Stimulated activated CD8-positive, alpha-beta memory T cell treated with anti-CD3 and anti-CD28 coated beads, Interleukin-2, amount 100 ng/mL, for 1 hour (primary cell): ENCODE measurements at places on chromosomes 2 and 18.

GRCh38 chr18:26473672-26474071 is 74.7 kb downstream of the KCTD1 start:
- DNase-seq = no peak

DNA sequence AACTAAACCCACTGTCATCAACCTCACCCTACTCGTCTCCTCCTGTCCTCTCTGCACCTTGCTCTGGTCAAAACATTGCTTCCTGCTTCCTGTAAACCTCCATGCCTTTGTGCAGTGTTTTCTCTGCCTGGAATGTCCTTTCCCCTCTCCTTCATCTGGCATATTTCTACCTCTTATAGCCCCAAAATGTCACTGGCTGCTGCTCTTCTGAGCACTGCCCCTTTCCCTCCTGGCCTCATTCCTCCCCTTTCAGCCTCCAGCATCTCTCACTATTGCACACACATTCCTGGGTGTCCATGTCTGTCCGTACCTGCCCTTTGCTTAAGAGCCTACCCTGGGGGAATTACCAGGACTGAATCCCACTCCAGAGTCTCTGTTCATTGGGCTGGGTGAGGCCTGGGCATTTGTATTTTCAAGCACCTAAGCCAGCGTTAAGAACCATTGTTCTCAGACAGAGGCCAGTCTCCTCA is 84.9 kb downstream of the MOGAT1 start:
- DNase-seq = no peak

DNA sequence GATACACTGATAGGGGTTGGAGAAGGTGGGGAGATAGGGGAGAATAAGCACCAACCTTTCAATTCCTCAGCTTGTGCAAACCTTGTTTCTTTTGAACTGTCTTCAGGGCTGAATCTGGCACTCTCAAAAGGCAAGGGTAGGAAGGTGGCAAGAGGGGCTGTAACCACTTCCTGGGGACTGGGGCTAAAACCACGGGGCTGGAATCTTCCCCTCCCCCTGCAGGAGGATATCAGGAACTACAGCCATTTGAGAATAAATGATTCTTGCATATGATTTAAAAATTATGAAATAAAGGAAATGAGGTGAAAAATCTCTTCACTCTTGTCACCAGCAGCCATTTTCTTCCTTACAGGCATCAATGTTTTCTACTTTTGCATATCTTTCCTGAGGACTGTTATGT is 50.8 kb downstream of the ATOH8 start:
- no peak for DNase-seq

DNA sequence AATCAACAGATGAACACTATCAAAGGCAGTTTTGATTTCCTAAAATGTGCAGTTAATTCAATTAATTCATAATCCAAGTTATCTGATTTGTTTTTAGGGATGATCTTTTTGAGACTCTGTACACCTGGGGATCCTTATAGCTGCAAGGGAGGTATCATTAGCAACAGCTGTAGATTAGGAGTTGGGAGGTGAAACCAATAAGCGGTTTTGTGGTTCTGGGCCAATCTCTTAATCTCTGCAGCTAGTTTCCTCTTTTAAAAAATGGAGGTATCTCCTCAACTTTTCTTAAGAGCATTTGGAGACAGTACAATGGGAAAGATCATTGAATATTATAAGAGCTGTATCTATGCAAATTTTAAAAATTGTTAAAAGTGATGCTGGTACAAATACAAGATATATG is 126.0 kb downstream of the MC4R start:
- no peak for DNase-seq

- DNase-seq = no peak
Observed at GRCh38 chr18:48678237-48679115, 139.6 kb downstream of the CTIF start.

GRCh38 chr2:96503637-96504243 is 1.4 kb downstream of the NEURL3 start:
- no peak for DNase-seq

DNA sequence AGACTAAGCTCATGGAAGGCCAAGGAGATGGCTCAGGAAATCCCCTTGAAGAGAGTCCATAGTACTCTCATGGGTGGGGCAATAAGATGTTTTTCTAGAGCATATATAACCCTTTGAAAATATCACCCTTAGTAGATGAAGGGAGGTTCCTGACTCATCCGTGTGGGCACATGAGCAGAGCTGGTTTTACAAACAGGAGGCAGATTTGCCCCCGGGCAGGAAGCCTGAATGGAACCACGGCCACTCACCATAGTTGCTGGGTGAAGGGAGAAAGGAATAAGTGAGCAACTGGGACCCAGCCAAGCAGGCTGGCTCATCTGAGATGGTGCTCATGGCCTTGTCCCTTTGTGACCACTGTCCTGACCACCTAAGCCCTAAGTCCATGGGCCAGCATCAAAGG is 29.0 kb upstream of the MAPRE3 start:
- no peak for DNase-seq

DNA sequence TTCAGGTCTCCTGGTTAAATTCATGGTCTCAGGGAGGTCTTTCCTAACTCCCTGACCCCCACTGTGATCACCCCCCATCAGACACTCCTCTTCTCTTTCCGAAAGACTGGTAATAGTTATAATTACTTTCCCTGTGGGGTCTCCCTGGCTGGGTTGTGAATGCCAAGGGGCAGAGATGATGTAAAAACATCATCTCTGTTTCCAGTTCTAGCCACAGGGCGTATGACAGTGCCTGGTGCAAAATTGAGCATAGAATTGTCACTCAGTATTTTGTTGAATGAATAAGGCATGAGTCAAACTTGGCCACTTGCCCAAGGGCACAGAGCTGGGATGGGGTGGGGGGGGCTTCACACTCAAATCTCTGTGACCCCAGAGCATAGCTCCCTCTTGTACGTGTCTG is 65.2 kb downstream of the LTBP1 start:
- no peak for DNase-seq

DNA sequence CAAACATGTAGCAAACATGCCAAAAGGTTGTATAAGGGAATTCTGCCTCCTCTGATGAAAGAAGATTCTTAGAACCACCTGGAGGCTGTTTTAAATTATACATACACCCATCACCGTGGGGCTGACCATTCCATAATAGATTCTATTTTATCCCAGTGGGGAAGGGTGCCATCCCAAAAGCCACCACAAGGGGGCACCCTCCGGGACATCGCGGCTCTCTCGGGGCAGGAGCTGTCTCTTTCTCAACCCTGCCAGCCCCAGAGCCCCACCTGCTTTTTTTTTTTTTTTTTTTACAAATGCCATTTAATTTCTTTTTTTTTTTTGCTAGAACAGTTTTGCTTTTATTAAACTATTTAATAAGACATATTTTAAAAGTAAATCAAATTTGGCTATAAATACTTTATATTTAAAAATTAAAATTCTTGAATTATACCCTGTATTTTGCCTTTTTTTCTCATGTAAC is 8.6 kb upstream of the MTCL1 start:
- DNase-seq = peak; percentile 58

DNA sequence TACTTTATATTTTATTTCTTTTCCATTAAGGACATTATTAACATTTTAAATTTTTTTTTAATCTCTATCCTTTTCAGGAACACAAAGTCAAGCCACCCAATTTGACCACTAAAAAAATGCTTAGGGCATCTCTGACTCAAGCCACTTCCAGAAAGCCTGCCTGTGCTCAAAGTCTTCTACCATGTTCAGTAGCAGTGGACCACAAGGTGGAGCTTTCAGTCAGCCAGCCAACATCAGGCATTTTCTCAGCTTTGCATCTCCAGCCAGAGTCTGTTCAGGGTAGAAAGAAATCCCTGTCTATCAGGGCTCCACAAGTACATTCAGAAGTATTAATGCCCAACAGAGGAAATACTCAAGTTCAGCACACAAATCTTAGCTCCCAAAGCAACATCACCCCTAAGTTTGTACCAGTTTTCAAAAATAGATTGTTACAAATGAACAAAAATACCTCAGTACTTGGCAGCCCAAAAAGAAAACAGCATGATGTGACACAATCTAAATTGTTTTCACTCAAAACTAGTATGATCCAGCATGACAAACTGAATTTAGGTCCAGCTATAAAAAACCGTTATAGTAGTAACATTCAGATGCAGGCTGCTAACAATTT is 37.6 kb downstream of the C18orf63 start:
- peak; percentile 8 for DNase-seq

DNA sequence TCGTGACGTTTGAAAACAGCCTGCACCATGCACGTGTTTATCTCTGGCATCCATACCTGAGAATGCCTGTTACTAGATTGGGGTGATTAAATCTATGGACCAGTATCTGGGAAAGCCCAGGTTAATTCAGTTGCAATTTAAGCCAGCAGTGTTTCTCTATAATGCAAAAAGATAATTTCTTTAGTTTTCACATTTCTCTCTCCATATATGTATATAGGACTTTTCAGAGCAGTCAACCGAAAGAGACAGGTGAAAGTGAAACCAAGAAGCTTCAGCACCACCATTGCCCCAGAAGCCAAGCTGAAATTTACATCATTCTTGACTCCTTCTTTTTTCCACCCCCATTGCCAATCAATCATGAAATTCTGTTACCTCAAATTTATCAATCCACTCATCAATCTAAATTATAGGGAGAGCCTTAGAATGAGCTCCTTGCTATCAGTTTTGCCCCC is 2.7 kb upstream of the LRP2 start:
- no peak for DNase-seq

GRCh38 chr2:180609626-180610340 is 370.6 kb upstream of the UBE2E3 start:
- no peak for DNase-seq

GRCh38 chr18:49161627-49162026 is 210.9 kb upstream of the SMAD7 start:
- no peak for DNase-seq

- DNase-seq = no peak
Observed at GRCh38 chr18:56130481-56130880, 507.9 kb downstream of the TXNL1 start.

DNA sequence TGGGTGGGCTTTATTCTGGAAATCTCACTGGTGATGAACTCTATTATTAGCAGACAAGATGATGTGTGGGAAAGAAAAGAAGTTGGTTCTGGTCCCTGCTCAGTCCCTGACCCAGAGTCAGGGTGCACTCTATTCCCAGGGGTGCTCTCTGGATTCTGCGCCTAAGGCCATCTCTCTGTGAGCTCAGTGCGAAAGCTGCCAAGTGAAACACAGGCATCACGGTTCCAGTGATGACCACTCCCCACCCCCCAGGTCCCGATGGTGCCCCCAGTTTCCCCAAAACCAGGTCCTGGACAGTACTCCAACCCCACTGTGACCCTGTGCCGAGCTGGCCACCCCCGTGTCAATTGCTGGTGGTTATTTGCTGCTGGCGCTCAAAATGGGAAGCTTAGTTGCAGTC is 30.1 kb downstream of the RHOB start:
- no peak for DNase-seq

GRCh38 chr18:35241448-35241804 is 592 bp downstream of the ZNF397 start:
- no peak for DNase-seq

GRCh38 chr2:108918941-108919341 is 70.1 kb downstream of the EDAR start:
- DNase-seq = no peak

- DNase-seq = no peak
Observed at GRCh38 chr2:70991142-70991541, 3.5 kb downstream of the TEX261 start.

GRCh38 chr2:180604077-180604476 is 376.3 kb upstream of the UBE2E3 start:
- no peak for DNase-seq

- DNase-seq = no peak
Observed at GRCh38 chr18:21747268-21747667, 6.7 kb downstream of the MIB1 start.

- DNase-seq = no peak
Observed at GRCh38 chr18:49555641-49556040, 6.2 kb upstream of the LIPG start.

DNA sequence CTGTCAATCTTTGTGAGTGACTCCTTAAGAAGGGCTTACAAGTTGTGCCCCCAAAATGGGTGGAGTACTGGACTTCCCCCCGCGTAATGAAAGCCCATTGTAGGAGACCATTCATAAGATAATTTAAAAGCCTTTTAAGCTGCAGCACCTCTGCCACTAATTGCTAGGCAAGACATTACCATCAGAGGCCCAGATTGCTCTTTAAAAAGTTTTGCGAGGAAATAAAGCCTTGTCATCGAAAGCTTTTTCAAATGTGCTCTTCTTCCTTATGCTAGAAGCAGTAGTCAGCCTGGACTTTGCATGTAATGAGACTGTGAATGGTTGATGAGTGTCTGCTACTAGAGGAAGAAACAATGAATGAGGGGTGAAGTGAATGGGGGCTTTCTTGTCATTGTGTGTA is 345.3 kb upstream of the CDH2 start:
- DNase-seq = no peak

GRCh38 chr2:165953306-165953654 is 296 bp downstream of the TTC21B start:
- DNase-seq = no peak

- DNase-seq = no peak
Observed at GRCh38 chr18:26103579-26103978, 13.2 kb upstream of the SS18 start.

GRCh38 chr2:147619808-147620207 is 225.0 kb upstream of the ACVR2A start:
- no peak for DNase-seq

- no peak for DNase-seq
Observed at GRCh38 chr2:113278742-113279139, at the start of gene PAX8. PAX8 (minus strand) TSS chr2:113278921; CDS start chr2:113278394, 527 bp downstream.

GRCh38 chr2:4174796-4175195 is 471.4 kb downstream of the DCDC2C start:
- DNase-seq = no peak

GRCh38 chr2:6421138-6421730 is 444.5 kb downstream of the CMPK2 start:
- no peak for DNase-seq

- no peak for DNase-seq
Observed at GRCh38 chr2:20455076-20455587, 8.3 kb downstream of the RHOB start.

DNA sequence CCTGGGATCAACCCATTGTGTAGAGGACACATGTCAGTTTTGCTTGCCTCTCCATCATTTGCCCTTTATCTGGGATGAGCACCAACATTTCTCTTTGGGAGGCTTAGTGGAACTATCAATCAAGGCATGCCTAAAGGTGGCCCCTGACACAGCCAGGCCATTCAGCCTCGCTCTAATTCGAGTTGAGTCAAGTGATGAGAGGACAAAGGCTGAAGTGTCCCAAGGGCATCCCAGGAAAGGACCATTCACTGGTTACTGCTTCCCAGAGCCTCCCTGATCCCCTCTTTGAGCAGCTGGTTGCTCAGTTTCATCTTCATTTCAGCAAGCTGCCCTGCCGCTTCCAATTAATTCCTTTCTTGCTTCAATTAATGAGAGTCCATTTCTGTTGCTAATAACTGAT is 63.5 kb downstream of the DNER start:
- no peak for DNase-seq

GRCh38 chr2:237878321-237879057 is 19.1 kb downstream of the RAMP1 start:
- DNase-seq = no peak

GRCh38 chr2:188518381-188518780 is 226.7 kb downstream of the GULP1 start:
- no peak for DNase-seq

GRCh38 chr18:24230766-24231165 is 91.9 kb downstream of the CABYR start:
- no peak for DNase-seq

- no peak for DNase-seq
Observed at GRCh38 chr18:13112982-13113381, 105.6 kb upstream of the LDLRAD4 start.
